Ureter (tissue), 1 donor: ENCODE measurements at places on chromosomes 1 and 21. TPM values are rescaled to one million over a fixed set of nuclear protein-coding genes. Genes with fewer than 3 reads are reported as not detected.

DNA sequence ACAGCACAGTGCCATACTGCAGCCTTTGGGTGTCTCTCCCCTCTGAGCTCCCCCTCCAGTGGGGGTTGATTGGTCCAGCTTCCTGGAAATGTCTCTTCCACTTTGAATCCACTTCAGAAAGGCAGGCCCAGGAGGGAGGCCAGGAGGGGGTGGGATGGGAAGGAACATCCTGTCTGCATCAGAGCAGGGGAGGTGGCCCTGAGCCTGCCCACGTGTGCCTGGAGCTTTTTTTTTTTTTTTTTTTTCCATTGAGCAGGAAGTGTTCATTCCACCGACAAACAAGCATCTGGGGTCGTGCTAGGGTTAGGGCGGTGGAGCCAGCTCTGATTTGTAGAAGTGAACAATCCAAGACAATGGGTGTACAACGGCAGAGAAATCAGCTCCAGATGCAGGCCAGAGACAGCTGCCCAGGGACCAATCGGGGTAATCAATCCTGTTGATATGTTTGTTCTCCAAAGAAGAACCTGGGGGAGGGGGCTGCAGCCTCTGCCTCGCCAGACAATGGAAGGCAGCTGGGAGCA is 93.3 kb downstream of the SSBP3 start:
- DNase-seq, result peak; percentile 81

- no peak for DNase-seq
Measured at GRCh38 chr1:30083800-30084464, 639.5 kb downstream of the MATN1 start.

DNA sequence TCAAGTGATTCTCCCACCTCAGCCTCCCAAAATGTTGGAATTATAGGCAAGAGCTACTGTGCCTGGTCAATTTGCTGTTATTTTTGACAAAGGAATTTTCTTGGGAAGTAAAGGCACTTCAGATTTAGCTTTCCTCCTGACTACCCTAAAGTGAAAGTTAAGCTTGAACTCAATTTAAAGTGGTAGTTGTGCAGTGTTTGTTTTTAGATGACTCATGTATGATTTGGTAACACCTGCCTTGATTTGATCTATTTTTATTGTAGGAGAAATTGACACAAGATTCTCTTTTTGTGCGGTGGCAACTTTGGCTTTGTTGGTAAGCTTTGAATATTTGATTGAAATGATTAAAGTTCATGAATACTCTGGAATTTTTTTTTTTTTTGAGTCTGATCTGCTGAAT is 5.0 kb downstream of the RABGGTB start:
- no peak for DNase-seq

INAVA gene
- 83.2 TPM for total RNA-seq

FMOD gene
- total RNA-seq, result 59.0 TPM

SPRR5 gene
- not detected for total RNA-seq
